Activated CD4-positive, alpha-beta T cell treated with anti-CD3 and anti-CD28 coated beads, Interleukin-2, amount 10 ng/mL, durations not matched to agents 24 days and 14 days (primary cell): ENCODE measurements at places on chromosomes 5 and 9.

DNA sequence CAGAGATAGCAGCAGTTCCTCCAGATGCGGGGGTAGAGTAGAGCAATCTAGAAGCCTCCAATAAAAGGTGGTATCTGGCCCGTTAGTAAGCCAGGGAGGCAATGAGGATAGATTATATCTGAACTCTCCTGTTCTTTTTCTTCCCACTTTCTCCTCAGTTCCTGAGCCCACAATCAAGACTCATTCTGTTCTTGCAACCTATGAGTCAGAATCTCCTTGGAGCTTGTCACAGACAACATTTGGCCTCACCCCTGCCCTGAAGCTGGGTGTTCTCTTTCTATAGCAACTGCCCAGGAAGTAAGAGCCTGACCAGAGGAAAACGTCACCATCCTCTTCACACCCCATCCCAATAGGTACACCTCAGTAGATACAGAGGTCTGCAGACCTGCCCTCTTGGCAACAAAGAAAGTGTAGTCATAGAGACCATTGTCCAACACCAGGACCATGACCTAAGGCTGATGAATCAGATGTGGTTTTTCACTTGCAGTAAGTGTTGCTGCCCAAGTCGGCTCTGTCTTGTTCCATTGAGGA, 76.3 kb upstream of the PCA3 start:
- H3K36me3 ChIP-seq = no peaks in the 10 kb centered on the region
- H3K27ac ChIP-seq = peak overlapping the region; percentile 57
- H3K4me1 ChIP-seq = peaks cover 19% of the 10 kb centered on the region
- no peak overlapping the region for H3K4me3 ChIP-seq
- no peak for DNase-seq

DNA sequence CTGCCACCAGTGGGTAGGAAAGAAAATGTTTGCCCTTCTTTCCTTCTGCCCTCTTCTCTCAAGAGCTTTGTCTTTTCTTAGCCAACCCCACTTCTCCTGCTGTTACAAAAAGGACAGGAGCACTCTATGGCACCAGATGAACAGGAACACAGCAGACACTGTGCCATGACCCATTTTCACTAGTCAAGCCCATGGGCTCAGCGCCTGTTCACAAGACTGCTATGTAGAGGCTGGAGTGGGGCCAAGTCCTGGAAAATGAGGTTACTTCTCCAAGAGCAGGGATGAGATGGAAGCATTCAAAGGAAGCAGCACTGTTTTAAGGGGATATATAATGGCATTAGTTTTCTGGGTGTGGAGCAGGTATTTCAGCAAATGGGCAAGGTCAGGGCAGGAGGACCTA, 46.8 kb upstream of the GRAMD2B start:
- peaks cover 5% of the 10 kb centered on the region for H3K4me1 ChIP-seq
- no peaks in the 10 kb centered on the region for H3K36me3 ChIP-seq
- peaks cover 3% of the 10 kb centered on the region for H3K27me3 ChIP-seq
- no peak overlapping the region for H3K27ac ChIP-seq
- no peak overlapping the region for H3K4me3 ChIP-seq

DNA sequence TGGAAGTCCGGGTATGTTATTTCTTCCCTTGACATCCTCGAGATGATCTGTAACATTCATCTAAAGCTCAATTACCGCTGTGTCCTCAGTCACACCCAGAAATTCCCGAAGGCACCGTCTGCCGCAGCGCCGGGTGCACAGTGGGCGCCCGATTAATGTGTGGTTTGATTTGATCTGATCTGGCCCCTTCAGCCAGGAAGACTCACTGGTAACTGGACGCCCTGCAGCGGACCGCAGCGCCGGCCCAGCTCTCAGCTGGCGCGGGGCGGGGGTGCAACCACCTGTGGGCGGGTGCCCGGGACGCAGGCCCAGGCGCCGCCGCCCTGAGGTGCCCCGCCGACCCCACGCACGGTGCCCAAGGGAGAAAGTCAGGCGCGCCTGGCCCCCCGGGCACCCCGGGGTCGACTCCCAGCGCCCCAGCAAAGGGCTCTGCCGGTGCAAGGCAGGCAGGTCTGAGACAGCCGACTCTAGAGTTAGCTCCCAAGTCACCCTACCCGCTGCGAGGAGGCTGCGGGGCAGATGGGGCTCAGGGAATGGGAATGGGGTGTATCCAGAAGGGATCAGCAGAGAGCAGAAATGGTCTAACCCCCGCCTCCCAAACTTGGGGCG, 1.7 kb downstream of the EPB41L4B start:
- peaks cover 7% of the 10 kb centered on the region for H3K4me1 ChIP-seq
- H3K27ac ChIP-seq = peak overlapping the region; percentile 73
- H3K36me3 ChIP-seq = no peaks in the 10 kb centered on the region
- peak overlapping the region; percentile 81 for H3K4me3 ChIP-seq
- H3K27me3 ChIP-seq = peaks cover 74% of the 10 kb centered on the region

- peak; percentile 76 for DNase-seq
- no peaks in the 10 kb centered on the region for H3K27me3 ChIP-seq
- peaks cover 21% of the 10 kb centered on the region for H3K36me3 ChIP-seq
- peak overlapping the region; percentile 98 for H3K4me3 ChIP-seq
- H3K27ac ChIP-seq = peak overlapping the region; percentile 98
These were observed 1.6 kb downstream of the SH2D3C start for GRCh38 chr9:127776924-127777289.

GRCh38 chr5:68435611-68436010, 220.1 kb downstream of the PIK3R1 start:
- no peak overlapping the region for H3K4me3 ChIP-seq
- no peak overlapping the region for H3K27ac ChIP-seq
- peaks cover 33% of the 10 kb centered on the region for H3K27me3 ChIP-seq
- peaks cover 56% of the 10 kb centered on the region for H3K4me1 ChIP-seq
